ENCODE measurements at places on chromosomes 11 and 22. TPM values are rescaled to one million over a fixed set of nuclear protein-coding genes. Genes with fewer than 3 reads are reported as not detected.

DNA sequence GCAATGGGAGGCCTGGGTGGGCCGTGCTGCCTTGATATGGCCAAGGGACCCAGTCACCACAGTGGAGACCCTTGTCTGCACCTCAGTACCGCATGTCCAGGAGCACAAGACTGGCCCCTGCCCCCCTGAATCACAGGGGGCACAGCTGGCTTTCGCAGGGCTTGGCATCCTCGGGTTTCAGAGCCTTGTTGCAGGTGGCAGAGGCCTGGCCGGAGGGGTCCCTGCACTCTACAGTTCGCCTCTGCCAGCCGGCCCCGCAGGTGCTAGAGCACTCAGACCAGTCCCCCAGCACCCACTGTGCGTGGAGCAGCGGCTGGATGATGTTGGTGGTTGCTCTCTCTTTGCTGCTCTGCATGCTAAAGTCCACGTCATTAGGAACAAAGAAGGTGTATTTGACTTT lies 23.0 kb downstream of the ADAMTS8 start:
- DNase-seq, result no peak

Gene ARHGAP42
- total RNA-seq, result 18.3 TPM

DNA sequence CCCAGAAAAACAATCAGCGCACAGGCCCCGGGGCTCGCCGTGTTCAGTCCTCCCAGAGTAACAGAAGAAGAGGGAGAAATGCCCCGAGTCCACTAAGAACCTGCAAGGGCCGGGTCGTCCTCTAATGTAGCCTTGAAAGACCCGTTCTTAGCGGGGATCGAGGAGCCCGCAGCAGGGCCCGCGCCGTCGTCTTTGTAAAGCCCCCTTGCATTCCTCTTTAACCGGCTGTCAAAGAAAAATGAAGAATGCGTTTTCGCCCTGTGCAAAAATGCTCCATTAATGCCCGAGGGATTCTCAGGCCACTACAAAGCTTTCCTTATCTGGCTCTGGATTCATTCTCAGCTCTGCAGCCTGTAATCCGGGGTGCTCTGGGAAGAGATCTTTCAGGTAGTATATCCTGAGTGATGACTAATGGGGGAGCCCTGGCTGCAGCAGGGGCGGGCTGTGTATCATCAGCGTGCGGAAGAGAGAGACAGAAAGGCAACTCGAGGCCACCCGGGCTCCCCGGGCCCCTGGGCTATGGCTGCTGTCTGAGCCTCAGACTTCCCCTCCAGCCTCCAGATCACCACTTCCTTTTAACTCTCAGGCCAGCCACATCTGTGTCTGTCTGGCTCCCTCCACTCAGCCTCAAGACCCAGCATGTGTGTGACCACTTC lies 78.2 kb downstream of the FBLN1 start:
- no peak for DNase-seq

DNA sequence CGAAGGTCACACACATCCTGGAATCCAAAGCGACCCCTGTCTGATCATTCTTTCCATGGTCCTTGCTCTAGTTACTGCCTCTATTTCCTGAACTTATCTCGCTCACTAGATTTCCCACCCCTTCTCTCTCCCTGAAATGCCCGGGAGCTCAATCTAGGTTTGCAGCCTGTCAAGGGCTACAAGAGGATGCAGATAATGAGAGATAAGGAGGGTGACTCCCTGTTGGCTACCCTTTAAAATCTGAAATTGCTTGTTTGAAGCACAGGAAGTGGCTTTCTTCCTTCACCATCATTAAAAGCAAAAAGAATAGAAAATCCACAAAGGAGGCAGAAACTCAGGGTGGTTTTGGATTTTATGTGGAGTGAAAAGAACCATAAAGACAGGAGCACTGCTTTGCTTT lies 13.0 kb upstream of the FLI1 start:
- no peak for DNase-seq

DNA sequence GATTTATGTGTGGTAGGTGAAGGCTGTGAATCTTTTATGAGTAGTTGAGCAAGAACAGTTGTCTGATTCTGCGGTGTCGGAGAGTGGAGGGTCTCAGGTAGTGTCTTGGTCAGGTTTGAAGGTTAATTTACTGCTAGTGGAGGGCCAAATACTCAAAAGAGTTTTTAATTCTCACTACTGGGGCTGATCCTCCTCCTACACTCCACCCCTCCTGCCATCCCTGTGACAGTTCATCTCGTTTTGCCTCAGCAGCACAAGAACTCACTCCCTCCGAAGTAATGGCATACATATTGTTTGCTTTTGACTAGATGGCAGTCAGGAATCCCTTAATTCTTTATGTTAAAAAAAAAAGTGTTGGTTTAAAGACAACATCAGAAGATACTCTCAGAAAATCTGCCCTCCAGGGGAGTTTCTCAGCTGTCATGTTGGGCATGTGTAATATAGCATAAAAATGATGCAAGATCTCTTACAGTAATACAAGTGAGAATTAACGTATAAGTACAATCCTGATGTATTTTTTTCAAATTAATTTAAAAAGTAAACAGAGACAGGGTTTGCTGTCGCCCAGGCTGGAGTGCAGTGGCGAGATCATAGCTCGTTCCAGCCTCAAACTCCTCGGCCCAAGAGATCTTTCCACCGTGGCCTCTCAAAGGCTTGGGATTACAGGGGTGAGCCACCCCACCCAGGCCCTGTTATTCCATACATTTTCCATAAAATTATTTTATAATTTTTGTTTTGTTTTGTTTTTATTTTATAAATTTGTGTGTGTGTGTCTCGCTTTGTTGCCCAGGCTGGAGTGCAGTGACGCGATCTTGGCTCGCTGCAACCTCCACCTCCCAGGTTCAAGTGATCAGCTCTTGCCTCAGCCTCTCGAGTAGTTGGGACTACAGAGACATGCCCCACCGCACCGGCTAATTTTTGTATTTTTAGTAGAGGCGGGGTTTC lies 1.3 kb downstream of the FAR1 start:
- no peak for DNase-seq

GRCh38 chr22:36334081-36334820 lies 53.5 kb downstream of the MYH9 start:
- DNase-seq, result no peak

DNA sequence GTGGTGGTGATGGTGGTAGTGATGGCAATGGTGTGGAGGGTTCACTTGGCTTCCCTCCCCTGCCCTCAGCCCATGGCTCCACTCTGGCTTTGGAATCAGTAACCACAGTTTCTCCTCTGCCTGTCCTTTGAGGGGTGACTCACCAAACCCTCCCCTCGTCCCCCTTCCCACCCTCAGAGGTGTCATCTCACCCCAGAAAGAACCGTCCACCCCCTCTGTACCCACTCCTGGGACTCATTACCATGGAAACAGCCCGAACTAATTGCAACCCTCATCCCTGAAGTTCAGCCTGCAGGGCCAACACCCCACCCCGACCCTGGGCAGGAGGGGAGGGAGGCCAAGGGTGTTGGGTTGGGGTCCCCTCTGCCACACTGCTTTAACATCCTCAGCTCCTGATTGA lies 26.6 kb downstream of the PHLDB1 start:
- no peak for DNase-seq

DNA sequence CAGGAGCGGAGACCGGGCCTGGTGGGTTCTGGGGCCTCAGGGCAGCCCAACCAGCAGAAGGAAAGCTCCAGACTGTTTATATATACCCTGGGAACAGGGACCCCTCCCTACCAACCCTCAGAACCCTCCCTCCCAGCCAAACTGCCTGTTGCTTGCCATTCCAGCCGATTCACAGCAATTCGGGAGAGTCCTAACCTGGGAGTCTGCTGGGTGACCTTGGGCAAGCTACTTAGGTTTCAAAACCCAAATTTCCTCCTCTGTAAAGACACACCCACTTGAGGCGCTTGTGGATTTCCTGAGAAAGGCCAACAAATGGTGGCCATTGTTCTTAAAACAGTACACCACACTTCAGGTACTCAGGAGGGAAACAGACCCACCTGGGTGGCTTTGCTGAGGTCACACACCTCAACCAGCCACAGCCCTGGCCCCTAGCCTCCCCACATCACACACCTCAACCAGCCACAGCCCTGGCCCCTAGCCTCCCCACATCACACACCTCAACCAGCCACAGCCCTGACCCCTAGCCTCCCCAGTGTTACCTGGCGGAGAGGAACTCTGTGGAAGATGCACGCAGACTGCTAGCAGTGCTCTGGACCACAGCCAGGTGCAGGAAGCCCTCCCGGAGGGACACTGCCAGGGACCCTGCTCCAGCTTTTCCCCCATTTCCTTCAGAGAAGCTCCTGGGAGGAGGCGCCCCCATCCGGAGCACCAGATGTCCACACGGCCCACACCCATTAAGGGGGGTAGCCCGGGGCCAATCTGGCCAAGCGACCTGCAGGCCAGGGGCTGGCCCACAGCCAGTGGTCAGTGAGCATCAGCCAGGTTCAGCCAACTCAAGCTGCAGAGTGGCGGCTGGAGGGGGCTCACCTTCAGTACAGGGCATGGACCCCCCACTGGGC lies 6.2 kb downstream of the SHISA8 start:
- no peak for DNase-seq

Gene FGF3
- not detected for total RNA-seq

Gene CHRNA10
- total RNA-seq, result 0.05 TPM

Gene SFI1
- 11.8 TPM for total RNA-seq

GRCh38 chr22:19963863-19964642 lies 22.4 kb upstream of the TXNRD2 start:
- no peak for DNase-seq

- no peak for DNase-seq
Observed at GRCh38 chr11:1936781-1937615, 10.1 kb upstream of the MRPL23 start.

DNA sequence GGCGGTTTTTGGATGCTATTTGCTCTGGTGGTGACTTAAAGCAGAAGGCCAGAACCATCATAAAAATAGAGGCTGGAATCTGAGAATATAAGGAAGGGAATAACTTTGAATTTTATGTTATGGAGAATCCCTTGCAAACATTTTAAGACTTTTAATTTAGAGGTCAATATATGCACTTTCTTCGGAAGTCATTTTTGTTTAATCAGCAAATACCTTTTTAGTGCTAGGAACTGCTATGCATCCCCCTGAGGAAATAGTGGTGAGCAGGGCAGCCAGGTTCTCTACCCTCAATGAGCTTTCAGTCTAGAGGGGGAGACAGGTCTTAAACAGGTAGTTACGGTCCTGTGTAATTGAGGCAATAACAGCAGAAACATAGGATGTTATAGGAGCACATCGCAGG lies 266.5 kb upstream of the MPPED2 start:
- DNase-seq, result no peak

Data from SK-MEL-5 (cell line).